ENCODE measurements at places on chromosomes 4 and X. TPM values are rescaled to one million over a fixed set of nuclear protein-coding genes. Genes with fewer than 3 reads are reported as not detected.

The TLR1 gene
- 1.9 TPM for total RNA-seq

The PROM1 gene
- not detected for total RNA-seq

The SPANXA1 gene
- total RNA-seq, result not detected

The SLC9A7 gene
- 11.0 TPM for total RNA-seq

The RNF212 gene
- total RNA-seq, result 1.6 TPM

The TGIF2LX gene
- total RNA-seq, result not detected

The GRIA3 gene
- total RNA-seq, result 1.1 TPM

All from myometrial cell (primary cell).